Activated CD4-positive, alpha-beta memory T cell treated with anti-CD3 and anti-CD28 coated beads, Interleukin-2, amount 10 ng/mL, durations not matched to agents 7 days and 5 days (primary cell): ENCODE measurements at places on chromosomes 6 and 20. TPM values are rescaled to one million over a fixed set of nuclear protein-coding genes. Genes with fewer than 3 reads are reported as not detected.
A peak's percentile ranks its signal among the peaks of the same experiment; 100 is the strongest.

GRCh38 chr6:89057759-89058158 lies 22.8 kb upstream of the PNRC1 start:
- DNase-seq: no peak

DNA sequence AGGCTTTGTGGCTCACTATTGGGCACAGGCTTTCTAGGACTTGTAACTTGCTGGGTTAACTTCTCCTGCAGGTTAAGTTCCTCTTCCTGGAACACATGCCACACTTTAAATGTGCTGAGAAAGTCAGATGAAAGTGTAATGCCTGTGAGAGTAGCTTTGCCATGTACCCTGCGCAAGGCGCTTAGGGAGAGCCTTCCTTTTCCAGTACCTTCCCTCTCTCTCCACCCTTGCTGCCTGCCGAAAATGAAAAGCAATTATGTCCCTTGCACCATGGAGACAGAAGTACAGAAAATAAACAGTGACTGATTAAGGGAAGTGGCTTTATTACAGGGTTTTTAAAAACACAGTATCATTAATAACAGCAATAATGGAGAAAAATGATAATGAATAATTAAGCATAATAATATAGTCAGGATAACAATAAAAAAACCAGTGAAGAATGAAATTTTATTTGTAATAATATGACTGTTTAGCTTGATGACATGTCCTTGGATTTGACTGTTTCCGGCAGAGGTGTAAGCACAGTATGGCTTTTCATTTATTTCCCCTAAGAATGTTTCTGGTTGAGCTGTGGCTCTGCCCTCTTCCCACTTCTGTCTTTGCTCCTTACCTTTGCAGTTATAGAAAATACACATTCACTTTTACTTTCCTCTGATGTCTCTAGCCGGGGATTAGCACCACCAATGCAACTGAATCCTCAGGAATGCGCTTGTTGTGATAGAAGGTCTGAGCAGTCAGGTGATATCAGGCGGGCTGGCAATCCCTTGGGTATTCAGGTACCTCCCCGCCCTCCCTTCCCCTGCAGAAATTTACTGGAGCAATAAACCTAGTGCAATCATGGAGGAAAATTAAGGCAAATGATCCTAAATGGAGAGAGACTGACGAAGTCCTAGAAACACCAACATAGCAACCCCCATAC lies 472.3 kb upstream of the CITED2 start:
- no peaks in the 10 kb centered on the region for H3K27me3 ChIP-seq
- no peaks in the 10 kb centered on the region for H3K4me1 ChIP-seq
- no peak for DNase-seq

DNA sequence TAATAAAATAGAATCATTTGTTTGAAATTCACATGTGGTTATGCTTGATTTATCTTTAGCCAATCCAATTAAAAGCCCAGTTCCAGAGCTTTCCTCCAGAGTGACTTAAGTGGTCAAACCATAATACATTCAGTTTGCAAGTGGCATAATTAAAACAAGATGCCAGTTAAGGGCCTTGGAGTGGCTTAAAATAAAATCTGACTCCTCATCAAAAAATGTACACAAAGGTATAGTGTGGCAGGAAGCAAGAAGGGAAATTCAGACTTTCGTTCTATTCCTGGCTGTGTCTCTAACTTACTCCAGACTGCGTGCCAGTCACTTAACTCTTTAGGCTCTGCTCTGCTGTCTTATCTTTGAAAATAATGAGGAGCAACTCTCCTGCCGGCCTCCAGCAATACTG lies 251.3 kb upstream of the PRND start:
- H3K4me3 ChIP-seq: no peak overlapping the region
- peaks cover 12% of the 10 kb centered on the region for H3K27me3 ChIP-seq
- H3K4me1 ChIP-seq: no peaks in the 10 kb centered on the region
- DNase-seq: no peak
- H3K36me3 ChIP-seq: no peaks in the 10 kb centered on the region
- H3K27ac ChIP-seq: no peak overlapping the region

GRCh38 chr6:149445573-149445972 lies 39.2 kb downstream of the ZC3H12D start:
- DNase-seq: no peak
- no peak overlapping the region for H3K27ac ChIP-seq
- peaks cover 27% of the 10 kb centered on the region for H3K36me3 ChIP-seq

- H3K27me3 ChIP-seq: no peaks in the 10 kb centered on the region
- H3K27ac ChIP-seq: no peak overlapping the region
- no peaks in the 10 kb centered on the region for H3K36me3 ChIP-seq
- H3K4me1 ChIP-seq: no peaks in the 10 kb centered on the region
- H3K4me3 ChIP-seq: no peak overlapping the region
Measured at GRCh38 chr20:19626896-19627295, 131.2 kb upstream of the RIN2 start.

DNA sequence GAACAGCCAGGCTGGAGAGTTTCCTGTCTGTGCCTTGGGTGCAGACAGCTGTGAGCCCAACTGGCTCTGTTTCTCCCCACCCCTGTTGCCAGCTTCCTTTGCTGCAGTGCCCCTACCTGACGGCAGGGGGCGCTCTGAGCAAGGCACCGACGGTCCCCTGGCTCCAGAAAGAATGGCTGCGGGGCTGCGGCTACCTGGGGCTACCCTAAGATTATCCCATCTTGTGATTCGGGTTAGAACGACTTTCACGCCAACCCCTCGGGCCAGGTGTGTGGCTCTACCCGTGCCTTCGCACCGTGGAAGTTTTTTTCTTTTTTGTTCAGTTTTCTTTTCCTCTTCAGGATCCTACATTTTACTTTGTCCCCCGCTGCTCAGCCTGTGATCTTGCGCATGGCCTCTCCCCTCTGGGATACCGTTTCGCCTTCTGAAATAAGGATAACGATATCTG lies 33.4 kb upstream of the AAR2 start:
- H3K27me3 ChIP-seq: peaks cover 10% of the 10 kb centered on the region
- no peak overlapping the region for H3K27ac ChIP-seq
- H3K36me3 ChIP-seq: no peaks in the 10 kb centered on the region
- no peak overlapping the region for H3K4me3 ChIP-seq
- H3K4me1 ChIP-seq: peaks cover 4% of the 10 kb centered on the region
- peak; percentile 80 for DNase-seq

DNA sequence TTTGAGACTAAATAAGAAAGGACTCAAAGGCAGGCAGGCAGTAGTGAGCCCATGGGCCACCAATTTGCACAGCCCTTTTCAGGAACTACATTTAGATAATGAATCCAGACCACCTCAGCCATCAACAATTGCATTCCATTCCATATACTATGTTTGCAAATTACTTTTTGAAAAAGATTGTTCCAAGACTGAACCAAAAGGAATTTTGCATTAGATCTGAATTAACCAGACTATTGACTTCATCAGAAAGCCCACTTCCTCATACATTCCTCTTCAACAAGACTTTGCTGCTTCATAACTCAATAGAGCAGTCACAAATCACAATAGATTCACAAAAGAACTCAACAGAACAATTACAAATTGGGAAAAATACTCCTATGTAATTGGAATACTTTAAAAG lies 229.1 kb downstream of the SIM1 start:
- no peak overlapping the region for H3K27ac ChIP-seq
- peaks cover 12% of the 10 kb centered on the region for H3K4me1 ChIP-seq
- H3K27me3 ChIP-seq: peaks cover 10% of the 10 kb centered on the region
- DNase-seq: no peak

LINC00237 gene
- not detected for total RNA-seq

HSP90AB1 gene
- 478 TPM for total RNA-seq

STK38 gene
- total RNA-seq: 93.2 TPM

TRIM26 gene
- 91.5 TPM for total RNA-seq

NEDD9 gene
- total RNA-seq: 60.1 TPM

GGT7 gene
- 5.7 TPM for total RNA-seq
